ENCODE measurements at places on chromosomes 16 and 17.

DNA sequence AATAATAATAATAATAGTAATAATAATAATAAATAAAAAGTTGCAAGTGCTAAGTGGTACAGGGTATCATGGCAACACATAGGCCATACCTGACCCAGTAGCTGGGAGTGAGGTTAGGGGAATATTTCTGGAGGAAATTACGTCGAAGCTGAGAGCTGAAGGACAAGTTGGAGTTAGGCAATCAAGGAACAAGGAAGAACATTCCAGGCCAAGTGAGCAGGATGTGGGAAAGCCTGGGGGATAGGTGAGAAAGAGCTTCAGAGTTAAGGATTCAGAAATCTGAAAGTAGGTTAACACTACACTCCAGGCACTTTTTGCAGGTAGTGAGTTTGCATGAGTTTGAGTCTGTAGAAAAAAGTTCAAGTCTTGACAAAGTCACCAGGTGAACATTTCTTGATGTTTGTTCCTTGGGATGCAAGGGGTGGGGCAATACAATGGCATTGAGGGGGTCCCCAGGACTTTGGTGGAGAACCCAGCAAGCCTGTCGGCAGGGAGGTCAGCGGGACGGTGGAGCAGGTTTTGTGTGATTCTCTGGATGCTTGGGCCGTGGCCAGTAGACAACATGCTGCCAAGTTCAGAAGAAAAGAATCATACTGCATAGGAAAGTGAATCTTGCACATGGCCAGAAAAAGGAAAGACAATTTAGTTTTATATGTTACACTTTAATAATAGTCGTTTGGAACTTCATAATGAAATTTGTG, 27.7 kb upstream of the MPHOSPH6 start:
- no peak for DNase-seq

DNA sequence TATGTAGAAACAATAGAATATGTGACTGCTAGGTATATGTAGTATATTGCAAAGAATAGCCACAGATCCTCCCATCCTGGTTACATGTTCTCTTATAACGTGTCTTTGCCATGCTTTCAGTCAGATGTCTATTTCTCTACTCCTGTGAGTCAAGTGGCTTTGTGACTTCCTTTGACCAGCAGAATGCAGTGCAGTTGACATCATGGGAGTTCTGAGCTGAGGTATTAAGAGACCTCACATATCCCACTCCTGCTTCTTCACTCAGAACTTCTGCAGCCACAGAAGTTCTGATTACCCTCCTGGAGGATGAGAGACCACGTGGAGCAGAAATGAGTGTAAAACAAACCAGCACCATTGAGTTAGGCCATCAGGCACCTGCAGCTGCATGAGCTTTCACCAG, 222.5 kb downstream of the PRKCA start:
- no peak for DNase-seq

DNA sequence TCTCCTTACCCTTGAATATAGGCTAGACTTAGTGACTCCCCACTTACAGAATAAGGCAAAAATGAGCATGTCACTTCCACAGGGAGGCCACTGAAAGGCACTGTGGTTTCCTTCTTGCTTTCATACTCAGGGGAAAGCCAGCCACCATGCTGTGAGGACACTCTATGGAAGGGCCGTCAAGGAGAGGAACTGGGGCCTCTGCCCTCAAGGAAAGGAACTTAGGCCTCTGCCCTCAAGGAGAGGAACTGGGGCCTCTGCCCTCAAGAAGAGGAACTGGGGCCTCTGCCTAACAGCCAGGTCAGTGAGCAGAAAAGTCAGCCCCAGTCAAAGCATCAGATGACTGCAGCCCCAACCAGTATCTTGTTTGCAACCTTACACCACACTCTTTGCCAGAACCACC, 30.1 kb downstream of the VPS35 start:
- DNase-seq: no peak

GRCh38 chr17:34178092-34178491, 77.0 kb upstream of the CCL2 start:
- no peak for DNase-seq

GRCh38 chr17:80559825-80560251, 15.2 kb downstream of the RPTOR start:
- DNase-seq: no peak

- DNase-seq: no peak
Measured at GRCh38 chr16:9135797-9136196, 44.4 kb downstream of the HAPSTR1 start.
